Right forelimb (tissue), 1 donor: ENCODE measurements at places on chromosomes 2 and 18.

DNA sequence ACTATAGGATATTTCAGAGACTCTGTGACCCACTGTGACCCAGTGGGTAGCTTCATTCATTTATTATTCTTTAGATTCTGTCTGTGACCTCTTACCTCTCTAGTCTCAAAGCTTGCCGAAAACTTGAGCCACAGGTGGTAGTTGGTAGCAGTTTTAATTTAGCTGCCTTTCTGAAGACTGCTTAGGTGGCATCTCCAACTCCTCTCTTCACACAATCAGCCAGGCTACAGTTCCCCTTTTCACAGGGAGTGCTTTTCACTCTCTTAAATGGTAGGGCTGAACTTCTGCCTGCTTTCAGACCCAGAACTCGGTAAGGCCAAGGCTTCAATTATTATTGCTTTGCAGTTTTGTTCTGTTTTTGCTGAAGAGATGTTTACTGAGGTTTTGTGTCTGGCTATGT lies 349.6 kb downstream of the ARL6IP6 start:
- DNase-seq = no peak

- DNase-seq = no peak
Measured at GRCh38 chr18:76980663-76981395, 151.8 kb downstream of the MBP start.

DNA sequence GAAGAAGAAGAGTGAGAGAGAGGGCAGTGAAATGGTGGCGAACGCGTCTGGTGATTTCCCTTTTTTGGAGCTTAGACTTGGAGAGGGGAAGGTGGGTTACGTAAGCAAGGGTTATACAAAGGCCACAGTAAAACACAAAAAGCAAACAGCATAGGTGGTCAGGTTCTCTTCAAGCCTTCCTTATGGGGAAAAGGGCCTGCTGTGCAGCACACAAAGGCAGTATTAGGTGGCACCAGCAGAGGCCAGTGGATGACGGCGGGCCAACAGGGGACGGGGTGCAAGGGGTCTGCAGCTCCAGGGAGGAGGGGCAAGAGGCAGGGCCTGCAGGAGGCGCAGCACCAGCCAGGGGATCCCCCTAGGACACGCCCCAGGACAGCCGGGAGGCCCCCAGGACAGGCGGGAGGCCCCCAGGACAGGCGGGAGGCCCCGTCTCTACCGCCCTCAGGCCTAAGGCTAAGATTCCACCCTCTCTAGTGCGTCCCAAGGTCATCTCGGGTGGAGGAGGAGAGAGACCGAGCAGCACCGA lies 32.6 kb upstream of the NPC1 start:
- no peak for DNase-seq

DNA sequence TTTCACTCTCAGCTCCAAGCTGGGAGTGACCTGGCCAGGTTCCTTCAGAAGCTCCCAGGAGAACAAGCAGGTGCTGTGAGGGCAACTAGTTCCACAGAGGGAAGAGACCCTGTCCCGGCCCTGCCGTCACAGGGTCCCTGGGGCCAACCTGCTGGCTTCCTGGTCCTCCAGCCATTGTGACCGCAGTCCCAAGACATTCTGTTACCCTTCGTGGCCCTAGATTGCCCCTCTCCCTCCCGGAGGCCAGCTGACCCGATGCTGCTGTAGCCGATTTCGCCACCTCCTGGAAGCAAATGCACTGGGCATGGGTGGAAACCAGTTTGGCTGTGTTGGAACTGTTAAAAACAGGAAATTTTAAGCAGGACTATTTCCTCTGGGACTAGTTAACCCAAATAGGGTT lies 55.4 kb downstream of the EPAS1 start:
- no peak for DNase-seq

GRCh38 chr2:113053666-113054065 lies 999 bp upstream of the IL36B start:
- DNase-seq = no peak

GRCh38 chr2:233142355-233142897 lies 82.3 kb downstream of the INPP5D start:
- peak; percentile 21 for DNase-seq

DNA sequence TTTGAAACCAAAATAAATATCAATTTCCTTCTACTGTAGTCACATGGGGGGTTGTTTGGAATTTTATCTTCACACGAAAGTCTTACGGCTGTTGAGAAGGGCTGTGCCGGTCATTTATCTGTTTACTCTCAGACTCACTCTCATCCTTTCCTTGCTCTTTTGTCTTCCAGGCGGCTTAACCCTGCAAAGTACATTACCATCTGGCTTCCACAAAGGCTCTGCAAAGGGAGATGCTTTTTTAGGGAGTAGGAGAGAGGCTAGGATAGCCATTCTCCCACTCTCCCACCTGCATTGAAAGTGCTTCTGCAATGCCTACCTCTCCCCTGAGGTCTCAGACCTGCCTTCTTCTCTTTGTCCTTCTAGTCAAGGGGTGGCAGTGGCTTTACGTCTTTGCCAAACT lies 247.6 kb downstream of the MEIS1 start:
- no peak for DNase-seq

DNA sequence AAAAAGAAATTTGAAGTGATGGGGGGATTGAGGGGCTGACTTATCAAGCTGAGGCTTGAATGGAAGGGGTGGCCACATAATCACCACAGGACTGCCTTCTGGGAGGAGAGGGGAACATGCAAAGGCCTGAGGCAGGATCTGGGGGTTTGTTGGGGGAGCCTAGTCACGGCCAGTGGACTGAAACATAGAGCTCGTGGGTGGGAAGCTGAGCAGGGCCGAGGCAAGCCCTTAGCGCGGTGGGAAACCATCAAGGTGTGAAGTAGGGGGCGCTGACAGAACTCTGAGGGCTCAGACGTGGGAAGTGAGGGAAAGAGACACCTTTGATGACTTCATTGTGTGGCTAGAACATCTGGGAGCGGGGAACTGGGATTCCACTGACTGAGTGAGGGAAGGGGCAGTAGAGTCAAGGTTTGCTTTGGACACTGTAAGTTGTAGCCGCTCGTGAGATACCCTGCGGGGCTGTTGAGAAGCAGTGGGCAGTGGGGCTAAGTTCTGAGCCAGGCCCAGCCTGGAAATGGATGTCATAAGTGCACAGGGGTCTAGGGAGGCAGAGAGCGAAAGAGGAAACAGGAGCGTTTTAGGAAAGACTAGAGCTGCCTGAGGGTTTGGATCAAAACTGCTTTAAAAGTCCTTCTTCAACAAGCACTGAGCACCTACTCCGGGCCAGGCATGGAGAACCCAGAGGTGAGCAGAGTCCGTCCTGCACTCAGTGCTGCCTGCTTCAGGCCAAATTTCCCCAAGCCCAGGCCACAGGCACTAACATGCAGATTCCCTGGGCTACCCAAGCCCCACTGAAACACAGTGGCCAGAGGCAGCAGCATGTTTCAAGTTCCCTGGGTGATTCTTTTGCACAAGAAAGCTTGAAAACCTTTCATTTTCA lies 686 bp upstream of the SNORC start:
- DNase-seq = no peak

GRCh38 chr2:137302957-137303356 lies 537.6 kb downstream of the THSD7B start:
- no peak for DNase-seq

DNA sequence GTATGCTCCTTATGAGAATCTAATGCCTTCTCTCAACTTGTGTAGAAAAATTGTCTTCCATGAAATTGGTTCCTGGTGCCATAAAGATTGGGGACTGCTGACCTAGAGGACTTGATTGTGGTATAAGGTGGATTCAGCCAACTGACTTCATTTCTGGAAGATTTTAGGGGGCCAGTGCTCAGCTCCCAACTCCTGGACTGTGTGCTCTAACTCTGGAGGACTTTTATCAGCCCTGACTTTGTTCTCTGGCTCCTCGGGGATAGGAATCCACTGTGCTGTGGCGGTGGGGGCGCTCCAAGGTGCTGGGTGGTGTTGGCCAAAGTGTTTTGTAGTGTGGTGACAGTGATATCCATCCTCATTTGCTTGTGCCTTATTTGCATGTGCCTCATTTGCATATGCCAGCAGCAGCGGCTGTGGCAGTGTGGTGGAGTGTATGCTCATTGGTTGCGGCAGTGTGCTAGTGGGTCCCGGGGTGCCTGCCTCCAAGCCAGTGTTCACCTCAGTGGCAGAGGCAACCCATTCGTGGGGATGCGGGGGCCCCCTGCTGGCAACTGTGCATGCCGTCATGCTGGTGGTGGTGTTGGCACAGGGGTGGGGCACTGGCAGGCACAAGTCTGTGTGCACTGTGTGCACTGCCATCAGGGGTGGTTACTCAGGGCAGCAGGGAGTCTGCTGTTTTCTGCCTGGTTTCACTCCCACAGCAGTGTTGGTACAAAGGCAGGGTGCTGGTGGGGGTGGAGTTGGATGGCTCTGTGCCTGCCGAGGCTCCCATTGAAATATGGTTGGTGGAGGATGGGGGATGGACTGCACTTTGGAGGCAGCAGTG lies 19.6 kb downstream of the EHBP1 start:
- DNase-seq = no peak

DNA sequence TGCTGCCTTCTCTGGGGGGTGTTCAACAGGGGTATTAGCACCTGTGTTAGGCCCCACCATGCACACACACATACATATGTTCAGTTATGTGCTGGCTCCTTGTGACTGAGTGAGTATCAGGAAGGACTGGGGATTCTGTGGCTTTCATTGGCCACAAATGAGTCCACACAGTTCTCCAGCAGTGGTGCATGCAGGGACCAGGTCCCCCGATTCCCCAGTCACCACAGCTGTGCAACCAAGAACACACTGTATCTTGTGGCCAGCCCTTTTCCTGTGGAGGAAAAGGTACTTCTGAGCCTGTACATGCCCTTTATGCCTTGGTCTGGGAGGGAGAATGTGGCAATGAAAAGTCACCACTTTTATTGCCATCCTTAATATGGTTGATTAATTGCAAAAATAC lies 74.9 kb upstream of the KLF7 start:
- no peak for DNase-seq

GRCh38 chr2:209194717-209195116 lies 229.1 kb upstream of the MAP2 start:
- DNase-seq = no peak

- no peak for DNase-seq
Measured at GRCh38 chr2:138298900-138299299, 202.7 kb upstream of the SPOPL start.

DNA sequence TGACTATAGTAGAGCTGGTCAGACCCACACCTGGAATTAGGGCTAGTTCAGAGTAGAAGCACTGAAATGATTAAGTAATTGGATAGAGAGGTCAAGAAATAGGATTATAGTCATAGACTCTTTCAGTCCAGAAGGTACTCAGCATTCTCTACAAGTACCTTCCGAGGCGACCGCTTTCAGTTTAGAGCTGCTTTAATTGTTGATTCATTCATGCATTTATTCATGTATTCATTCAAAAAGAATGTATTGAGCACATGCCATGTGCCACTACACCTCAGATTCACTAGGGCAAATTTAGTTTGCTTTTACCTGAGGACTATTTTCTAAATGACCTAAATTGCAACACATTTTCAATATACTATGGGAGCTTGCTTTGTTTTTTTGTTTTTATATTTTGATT lies 48.7 kb downstream of the CRIM1 start:
- no peak for DNase-seq

DNA sequence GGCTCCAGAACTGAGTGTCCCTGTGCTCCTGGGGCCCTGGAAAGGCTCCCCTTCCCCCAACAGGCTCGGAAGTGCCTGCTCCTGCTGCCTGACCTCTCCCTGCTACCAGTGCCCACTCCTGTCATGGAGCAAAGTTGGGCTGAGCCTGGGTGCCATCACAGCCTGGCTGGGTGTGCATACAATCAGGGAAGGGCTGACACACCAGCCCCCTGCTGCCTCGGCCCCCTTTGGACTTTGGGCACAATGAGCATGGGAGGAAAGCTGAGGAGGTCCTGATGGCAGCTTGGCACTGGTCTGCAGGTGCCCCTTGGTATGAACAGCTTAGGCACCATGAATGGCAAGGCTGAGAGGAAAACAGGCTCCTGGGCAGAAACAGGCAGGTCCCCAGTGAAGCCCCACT lies 405.0 kb downstream of the PID1 start:
- DNase-seq = no peak

DNA sequence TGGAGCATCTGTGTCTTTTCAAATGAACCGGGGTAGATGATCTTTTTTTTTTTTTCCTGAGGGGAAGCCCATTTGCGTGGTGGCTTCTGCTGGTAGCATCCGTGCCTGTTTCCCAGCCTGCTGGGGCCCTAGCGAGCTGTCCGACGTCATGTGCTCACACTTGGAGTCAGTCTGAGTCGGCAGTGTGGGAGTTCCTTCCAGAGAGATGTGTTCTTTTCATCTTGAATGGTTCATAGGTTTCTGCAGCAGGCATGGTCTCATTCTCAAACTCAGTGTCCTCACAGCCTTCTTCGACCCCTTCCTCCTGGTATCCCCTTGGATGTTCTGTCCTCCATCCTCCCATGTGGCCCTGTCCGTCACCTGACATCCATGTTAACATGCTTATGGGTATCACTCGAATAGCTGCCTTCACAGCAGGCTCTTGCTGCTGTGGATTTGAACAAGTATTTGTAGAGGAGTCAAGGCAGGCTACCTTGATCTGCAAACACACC lies 51.0 kb downstream of the LDLRAD4 start:
- DNase-seq = peak; percentile 45

DNA sequence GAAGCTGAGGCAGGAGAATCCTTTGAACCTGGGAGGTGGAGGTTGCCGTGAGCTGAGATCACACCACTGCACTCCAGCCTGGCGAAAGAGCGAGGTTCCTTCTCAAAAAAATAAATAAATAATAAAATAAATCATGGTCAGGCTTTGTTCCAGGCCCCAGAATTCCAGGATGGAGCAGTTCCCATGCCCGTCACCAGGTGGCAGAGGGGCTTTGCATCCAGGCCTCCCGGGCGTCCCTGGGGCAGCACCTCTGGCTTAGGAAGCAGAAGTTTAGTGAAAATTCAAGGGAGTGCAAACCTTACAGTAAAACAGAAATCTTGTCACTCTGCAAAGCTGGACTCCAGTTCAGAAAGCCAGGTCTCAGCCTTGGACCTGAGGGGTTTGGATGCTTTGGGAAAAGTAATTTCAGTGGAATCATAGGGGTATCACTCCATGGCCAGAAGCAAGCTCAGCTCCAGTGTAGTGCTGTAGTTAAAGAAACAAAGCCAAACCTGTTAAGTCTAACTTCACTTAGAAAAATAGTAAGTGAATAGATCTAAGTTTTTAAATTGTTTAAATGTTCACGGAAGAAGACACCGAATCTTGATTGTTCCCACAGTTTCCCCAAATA lies 512.7 kb downstream of the CMPK2 start:
- peak; percentile 63 for DNase-seq

GRCh38 chr2:156649596-156649995 lies 213.4 kb downstream of the GPD2 start:
- peak; percentile 51 for DNase-seq

DNA sequence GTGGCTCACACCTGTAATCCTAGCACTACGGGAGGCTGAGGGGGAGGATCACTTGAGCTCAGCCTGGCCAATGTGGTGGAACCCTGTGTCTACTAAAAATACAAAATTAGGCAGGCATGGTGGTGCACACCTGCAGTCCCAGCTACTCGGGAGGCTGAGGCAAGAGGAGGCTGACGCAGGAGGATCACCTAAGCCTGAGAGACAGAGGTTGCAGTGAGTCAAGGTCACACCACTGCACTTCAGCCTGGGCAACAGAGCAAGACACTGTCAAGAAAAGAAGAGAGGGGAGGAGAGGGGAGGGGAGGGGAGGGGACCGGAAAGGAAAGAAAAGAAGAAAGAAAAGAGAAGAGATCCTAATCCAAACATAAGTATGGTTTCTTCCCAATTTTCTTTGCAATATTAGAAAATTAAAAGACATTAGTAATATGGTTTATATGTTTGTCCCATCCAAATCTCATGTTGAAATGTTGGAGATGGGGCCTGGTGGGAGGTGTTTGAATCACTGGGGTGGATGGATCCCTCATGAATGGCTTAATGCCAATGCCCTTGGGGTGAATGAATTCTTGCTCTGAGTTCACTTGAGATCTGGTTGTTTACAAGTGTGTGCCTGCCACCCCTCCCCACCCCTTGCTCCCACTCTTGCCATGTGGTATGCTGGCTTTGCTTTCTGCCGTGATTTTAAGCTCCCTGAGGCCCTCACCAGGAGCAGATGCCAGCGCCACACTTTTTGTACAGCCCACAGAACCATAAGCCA lies 50.7 kb downstream of the TRIP12 start:
- DNase-seq = no peak
